Left ventricle myocardium inferior (tissue), 1 donor: ENCODE measurements at places on chromosomes 1 and 21.
A peak's percentile ranks its signal among the peaks of the same experiment; 100 is the strongest.

DNA sequence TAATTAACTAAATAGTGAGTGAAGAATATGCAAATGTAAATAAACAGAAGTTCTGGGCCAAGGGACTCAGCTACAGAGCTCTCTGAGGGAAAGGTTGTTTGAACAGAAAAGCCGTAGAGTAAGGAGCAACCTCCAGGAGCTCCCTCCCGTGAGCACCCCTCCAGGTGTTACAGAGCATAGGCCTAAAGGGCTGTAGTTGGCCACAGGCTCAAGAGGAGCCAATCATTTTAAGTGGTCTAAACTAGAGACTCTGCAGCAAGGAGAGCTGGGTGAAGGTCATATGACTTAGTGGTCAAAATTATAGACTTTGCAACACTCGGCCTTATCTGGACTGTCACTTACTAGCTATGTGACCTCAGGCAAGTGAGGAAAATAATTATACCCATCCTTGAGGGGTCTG is 19.1 kb upstream of the RXRG start:
- no peaks in the 10 kb centered on the region for H3K4me1 ChIP-seq
- no peaks in the 10 kb centered on the region for H3K27me3 ChIP-seq
- DNase-seq = no peak
- H3K27ac ChIP-seq = no peak overlapping the region

DNA sequence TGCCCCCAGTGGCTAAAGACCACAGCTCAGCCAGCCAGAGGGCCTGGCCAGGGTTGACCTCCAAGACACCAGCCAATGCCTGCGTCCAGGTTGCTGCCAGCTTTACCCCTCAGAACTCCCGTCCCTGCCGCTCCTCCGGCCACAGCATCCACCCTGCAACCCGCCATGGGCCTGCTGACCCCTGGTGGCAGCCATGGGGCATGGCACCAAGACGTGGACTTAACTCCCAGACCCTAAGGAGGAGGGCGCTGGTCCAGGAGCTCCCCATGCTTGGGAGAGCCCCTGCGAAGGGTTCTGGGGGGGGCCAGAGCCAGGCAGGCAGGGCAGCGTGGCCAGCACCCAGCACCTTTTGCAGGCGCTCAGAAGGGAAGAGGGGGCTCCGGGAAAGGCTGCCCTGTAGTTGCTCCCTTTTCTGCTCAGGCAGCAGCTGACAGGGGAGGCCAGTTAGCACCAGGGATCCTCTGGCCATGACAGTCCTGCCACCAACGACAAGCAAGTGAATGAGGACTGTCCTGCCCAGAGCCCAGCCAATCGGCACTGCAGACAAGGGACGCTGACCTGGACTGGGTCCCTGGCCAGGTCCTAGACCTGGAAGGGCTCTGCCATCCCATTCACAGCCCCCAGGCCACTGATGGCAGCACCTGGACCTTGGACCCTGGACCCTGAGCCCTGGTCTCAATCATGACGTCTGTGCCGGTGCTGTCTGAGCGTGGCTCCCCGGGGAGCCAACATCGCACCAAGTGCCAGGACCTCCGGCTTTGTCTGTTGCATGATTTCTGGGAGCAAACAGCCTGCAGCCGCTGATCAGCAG is 246.2 kb downstream of the NPHP4 start:
- no peak overlapping the region for H3K27ac ChIP-seq
- H3K27me3 ChIP-seq = peaks cover 92% of the 10 kb centered on the region
- peak; percentile 53 for DNase-seq
- H3K4me1 ChIP-seq = no peaks in the 10 kb centered on the region
- H3K36me3 ChIP-seq = no peaks in the 10 kb centered on the region

DNA sequence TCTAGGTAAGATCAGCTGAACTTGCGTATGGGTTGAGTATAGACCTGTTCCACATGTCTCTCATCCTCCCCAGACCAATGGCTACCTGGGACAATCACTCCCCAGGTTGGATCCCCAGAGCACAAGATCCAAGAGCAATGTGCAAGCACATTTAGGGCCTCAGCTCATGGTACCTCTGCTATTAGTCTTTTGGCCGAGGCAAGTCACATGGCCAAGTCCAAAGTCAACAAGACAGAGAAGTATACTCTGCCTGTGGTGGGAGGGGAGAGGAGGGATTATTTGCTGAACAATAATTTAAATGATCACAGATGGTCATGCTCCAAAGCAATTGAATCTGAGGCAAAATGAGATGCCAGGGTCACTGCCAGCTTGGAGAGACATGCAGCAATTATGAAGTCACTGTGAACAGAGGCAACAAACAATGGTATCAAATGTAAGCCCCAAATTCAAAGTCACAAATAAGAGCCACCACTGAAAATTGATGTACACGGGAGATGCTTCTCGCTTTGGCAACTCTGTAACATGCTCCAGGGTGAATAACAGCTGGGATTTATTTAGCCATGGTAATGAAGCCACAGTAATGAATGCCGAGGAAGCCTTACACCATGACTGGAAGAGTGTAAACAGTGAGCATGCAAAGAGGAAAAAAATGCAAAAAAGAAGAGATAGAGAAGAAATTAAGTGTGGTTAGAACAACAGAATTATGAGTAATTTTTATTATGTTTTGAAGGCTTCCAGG is 149.1 kb downstream of the ZNF281 start:
- H3K36me3 ChIP-seq = no peaks in the 10 kb centered on the region
- DNase-seq = no peak
- H3K27me3 ChIP-seq = peaks cover 6% of the 10 kb centered on the region
- no peak overlapping the region for H3K27ac ChIP-seq
- no peak overlapping the region for H3K4me3 ChIP-seq

DNA sequence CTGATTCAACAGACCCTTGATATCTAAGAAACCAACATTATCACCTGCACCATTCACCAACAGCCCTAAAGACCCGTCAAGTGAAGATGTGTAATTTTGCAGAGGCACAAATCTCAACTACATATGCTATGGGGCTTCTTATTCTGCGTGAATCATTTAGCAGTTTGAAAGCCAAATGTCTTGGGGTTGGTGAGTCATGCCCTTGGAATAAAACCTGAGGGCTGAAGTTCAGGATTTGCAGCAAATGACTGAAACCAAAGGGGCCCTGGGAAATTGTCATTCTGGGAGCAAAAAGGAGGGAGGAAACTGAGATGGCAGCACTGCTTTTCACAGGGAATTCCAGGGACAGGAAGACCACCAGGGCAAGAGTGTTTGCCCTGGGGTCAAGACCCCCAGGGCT is 79.2 kb upstream of the TNR start:
- peaks cover 3% of the 10 kb centered on the region for H3K4me1 ChIP-seq
- H3K36me3 ChIP-seq = no peaks in the 10 kb centered on the region
- H3K27ac ChIP-seq = no peak overlapping the region

DNA sequence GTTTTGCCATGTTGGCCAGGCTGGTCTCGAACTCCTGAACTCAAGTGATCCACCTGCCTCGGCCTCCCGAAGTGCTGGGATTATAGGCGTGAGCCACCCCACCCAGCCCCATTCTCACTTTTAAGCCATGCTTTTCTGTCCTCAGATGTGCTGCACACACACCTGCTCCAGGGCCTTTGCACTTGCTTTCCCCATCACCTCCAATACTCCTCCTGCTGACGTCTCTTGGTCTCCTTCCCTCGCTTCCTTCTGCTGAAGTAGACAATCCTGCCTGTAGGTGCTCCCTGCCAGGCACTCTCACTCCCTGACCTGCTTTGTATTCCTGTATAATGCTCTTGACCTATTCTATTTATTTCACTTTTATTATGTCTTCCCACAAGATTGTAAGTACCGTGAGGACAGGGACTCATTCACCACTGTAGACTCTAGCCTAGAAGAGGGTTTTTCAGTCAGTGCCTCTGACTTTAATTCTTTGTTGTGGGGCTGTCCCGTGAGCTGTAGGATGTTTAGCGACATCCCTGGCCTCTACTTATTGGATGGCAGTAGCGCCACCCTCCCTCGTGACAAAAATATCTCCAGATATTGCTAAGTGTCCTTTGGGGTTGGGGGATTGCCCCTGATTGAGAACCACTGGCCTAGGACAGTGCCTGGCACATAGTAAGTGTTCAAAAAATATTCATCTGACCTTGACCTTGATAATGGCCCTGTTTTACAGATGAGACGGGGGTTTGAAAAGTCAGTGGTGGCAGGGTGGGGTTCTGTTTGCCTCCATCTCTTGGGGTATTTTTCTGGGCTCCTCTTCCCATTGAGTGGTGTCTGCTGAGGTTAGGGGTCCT is 4.6 kb downstream of the TNFRSF1B start:
- no peaks in the 10 kb centered on the region for H3K36me3 ChIP-seq
- H3K27me3 ChIP-seq = peaks cover 13% of the 10 kb centered on the region
- no peak overlapping the region for H3K4me3 ChIP-seq
- no peak for DNase-seq
- H3K4me1 ChIP-seq = peaks cover 97% of the 10 kb centered on the region

DNA sequence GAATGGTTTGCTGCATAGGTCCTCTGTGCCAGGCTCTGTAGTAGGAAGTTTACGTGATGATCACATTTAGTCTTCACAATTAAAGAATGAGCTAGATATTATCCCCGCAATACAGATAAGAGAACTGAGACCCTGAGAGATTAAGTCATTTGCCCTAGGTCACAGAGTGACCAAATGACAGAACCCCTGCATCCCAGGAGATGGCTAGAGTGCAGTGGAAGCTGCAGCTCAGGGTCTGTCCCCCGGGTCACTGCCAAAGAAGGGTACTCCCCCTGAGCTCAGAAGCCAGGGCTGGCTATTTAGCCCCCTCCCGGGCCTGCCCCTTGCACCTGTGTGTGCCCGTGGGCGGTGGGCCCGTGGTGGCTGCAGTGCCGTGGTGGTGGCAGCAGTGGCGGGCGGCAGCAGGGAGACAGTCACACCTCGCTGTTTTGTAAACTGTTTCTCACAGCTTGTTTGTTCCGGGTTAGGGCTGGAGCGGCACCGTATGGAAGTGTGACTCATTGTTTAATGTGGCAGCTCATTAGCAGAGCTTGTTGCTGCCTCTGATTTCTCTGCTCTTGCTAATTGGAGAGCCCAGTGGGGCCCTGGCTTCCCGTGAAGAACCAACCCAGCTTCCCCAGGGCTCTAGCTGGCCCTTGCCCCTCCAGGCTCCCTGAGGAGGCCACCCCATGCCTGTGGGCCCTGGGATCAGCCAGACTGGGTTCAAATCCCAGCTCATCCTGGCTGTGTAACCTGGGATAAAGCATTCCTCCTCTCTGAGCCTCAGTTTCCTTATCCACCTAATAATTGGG is 19.3 kb upstream of the FOXO6 start:
- H3K27ac ChIP-seq = no peak overlapping the region
- H3K4me1 ChIP-seq = no peaks in the 10 kb centered on the region
- H3K4me3 ChIP-seq = no peak overlapping the region
- no peaks in the 10 kb centered on the region for H3K36me3 ChIP-seq
- DNase-seq = no peak
- H3K27me3 ChIP-seq = peaks cover 17% of the 10 kb centered on the region

- no peak for DNase-seq
- H3K4me3 ChIP-seq = peak overlapping the region; percentile 34
- H3K36me3 ChIP-seq = no peaks in the 10 kb centered on the region
- H3K27ac ChIP-seq = peak overlapping the region; percentile 66
Measured at GRCh38 chr21:34181431-34182039, 108.2 kb downstream of the MRPS6 start.

DNA sequence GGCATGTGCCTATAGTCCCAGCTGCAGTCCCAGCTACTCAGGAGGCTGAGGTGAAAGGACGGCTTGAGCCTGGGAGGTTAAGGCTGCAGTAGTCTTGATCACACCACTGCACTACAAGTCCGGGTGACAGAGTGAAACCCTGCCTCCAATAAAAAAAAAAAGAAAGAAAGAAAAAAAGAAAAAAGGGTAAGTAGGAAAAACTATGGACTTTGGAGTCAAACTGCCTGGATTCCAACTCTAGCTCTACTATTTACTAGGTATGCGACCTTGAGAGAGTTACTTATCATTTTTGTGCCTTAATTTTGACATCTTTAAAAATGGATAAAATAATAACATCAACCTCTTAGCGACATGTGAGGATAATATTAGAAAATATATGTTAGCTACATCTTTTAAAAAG is 150.8 kb downstream of the SLC45A1 start:
- peaks cover 35% of the 10 kb centered on the region for H3K4me1 ChIP-seq
- H3K27me3 ChIP-seq = no peaks in the 10 kb centered on the region
- no peak overlapping the region for H3K27ac ChIP-seq
- peaks cover 3% of the 10 kb centered on the region for H3K36me3 ChIP-seq
- no peak overlapping the region for H3K4me3 ChIP-seq
- no peak for DNase-seq

DNA sequence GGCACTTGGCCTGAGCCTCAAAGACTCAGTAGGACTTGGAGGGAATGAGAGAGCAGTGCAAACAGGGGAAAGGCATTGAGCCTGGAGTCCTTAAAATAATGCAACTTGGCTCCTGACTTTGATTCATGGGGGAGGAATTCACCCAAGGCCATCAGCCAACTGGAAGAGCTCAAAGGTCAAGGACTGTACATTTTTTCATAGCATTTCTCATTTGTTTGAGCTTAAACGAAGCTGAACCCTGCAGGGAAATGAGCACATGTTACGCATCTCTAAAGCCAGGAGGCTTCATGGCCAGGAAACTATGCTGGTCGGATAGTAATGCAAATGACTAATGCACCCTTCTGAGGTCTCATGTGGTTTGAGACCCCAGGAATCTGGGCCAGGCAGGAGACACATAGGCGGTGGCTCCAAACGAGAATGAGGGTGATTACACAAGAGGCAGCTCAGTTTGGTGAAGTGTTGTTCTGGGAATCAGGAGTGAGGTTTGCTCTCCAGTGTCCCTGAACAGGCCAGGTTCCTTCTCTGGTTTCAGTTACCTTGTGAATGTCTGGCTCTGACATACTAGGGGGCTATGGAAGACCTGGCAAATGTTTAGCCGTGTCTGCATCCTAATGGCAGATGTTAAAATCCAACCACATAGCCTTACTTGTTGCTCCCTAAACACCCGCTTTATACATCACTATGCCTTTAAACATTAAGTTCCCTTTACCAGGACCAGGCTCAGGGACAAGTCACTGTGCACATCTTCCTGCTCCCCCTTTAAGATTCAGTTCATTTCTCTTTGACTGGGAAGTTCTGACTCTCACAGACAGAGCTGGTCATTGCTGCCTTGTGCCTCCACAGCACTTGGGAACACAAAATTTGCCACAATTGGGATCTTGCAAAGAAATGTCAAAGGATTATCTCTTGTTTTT is 503.9 kb upstream of the USP24 start:
- peak; percentile 20 for DNase-seq
- peak overlapping the region; percentile 51 for H3K27ac ChIP-seq
- no peaks in the 10 kb centered on the region for H3K27me3 ChIP-seq
- no peak overlapping the region for H3K4me3 ChIP-seq

GRCh38 chr21:45387506-45387905 is 17.5 kb upstream of the COL18A1 start:
- no peaks in the 10 kb centered on the region for H3K36me3 ChIP-seq
- peak; percentile 9 for DNase-seq
- no peak overlapping the region for H3K4me3 ChIP-seq
- H3K27ac ChIP-seq = peak overlapping the region; percentile 70
- peaks cover 21% of the 10 kb centered on the region for H3K4me1 ChIP-seq

GRCh38 chr1:2233997-2234761 is 6.1 kb downstream of the SKI start:
- H3K4me3 ChIP-seq = peak overlapping the region; percentile 78
- peak overlapping the region; percentile 89 for H3K27ac ChIP-seq
- peak; percentile 89 for DNase-seq

- peak; percentile 48 for DNase-seq
- no peaks in the 10 kb centered on the region for H3K27me3 ChIP-seq
- peaks cover 42% of the 10 kb centered on the region for H3K4me1 ChIP-seq
- H3K27ac ChIP-seq = peak overlapping the region; percentile 87
- peak overlapping the region; percentile 46 for H3K4me3 ChIP-seq
Measured at GRCh38 chr1:59013276-59013927, 229.6 kb upstream of the JUN start.

- H3K27me3 ChIP-seq = no peaks in the 10 kb centered on the region
- no peaks in the 10 kb centered on the region for H3K36me3 ChIP-seq
- H3K27ac ChIP-seq = no peak overlapping the region
- peaks cover 16% of the 10 kb centered on the region for H3K4me1 ChIP-seq
- DNase-seq = no peak
Measured at GRCh38 chr1:111599781-111600693, 19.6 kb upstream of the RAP1A start.
